ENCODE measurements at places on chromosomes 16 and 17.

DNA sequence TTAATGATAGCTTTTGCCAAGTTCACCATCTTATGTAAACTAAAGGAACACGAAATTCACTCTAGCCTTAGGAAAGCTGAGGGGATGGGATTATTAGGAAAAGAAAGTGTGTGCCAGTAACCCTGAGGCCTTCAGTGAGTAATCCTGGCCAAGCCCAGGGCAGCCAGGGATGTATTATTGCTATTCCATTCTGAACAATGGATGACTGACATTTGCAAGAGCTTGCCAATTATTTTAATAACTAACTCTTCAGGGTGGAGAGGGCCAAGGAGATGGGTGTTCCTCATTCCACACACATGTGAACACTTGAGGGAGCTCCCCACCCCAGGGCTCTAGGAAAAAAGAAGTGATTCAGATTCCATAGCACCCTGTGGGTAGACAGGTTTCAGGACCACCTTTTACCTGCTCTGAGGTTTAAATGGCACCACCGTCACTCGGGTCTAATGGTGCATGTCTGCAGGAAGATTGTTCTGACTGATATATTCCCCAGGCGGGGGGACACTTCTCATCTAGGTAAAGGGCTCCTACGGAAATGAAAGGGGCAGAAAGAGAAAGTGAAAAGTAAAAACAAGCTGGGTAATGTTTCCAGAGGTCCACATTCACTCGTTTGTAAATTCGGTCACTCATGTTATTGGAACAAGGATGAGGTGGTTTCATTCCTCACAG, 41.5 kb downstream of the TK2 start:
- no peak for DNase-seq
- peaks cover 14% of the 10 kb centered on the region for H3K4me1 ChIP-seq
- no peaks in the 10 kb centered on the region for H3K27me3 ChIP-seq
- H3K36me3 ChIP-seq: no peaks in the 10 kb centered on the region

DNA sequence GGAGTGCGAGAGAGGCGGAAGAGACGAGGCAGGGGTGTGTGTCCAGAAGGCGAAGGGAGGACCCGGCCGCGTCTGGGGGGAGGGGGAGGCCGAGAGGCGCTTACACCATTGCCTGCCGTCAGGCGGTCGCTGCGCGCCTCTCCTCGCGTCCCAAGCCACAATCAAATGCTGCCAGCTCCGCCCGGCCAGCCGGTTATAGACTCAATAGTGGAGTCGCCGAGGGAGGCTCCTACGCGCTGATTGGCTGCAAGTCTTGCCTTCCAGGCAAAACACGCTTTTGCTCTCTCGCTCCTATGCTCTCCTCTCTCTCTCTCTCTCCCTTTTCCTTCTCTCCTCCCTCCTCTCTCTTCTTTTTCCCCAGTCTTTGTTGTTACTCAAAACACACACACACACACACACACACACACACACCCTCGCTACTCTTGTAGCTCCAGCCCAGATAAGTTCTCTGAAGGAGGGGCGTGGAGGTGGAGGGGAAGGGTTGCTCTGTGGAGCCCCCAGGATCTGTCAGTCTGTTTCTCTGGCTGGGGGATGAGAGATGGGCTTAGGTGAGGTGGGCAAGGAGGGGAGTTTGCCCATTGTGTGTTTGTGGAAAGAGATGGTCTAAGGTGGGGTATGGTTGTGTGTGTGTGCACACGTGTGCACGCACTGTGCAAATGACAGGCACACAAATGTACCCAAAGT, at the start of gene DLX3:
DLX3 (minus strand) TSS at position 170 of the 684 bp plus-strand sequence. CDS start 226 bp downstream, outside the sequence.
- H3K27ac ChIP-seq: peak within 1 kb of the TSS; percentile 84
- peaks cover 4% of the 10 kb centered on the region for H3K36me3 ChIP-seq
- peaks cover 49% of the 10 kb centered on the region for H3K27me3 ChIP-seq

DNA sequence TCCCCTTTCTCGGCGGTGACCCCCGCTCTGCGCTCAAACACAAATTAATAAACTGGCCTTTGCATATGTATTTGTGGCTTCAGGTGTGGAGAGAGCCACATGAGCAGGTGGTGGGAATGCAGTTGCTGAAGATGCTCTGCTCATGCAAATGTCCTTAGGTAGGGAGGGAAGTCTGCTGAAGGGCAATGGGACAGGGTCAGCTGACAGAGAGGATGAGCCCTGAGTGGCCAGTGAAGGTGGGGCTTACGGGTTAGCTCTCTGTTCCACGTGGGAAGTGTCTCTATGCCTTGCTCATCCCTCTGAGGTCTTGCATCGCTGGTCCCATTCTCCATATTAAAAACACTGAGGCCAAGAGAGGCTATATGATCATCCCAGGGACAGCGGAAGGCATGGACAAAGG, 74.2 kb upstream of the CCL1 start:
- H3K4me1 ChIP-seq: no peaks in the 10 kb centered on the region
- no peak for DNase-seq
- H3K36me3 ChIP-seq: no peaks in the 10 kb centered on the region
- no peak overlapping the region for H3K27ac ChIP-seq
- peaks cover 8% of the 10 kb centered on the region for H3K27me3 ChIP-seq

GRCh38 chr16:84836234-84836647, 16.5 kb downstream of the CRISPLD2 start:
- H3K36me3 ChIP-seq: no peaks in the 10 kb centered on the region
- no peak for DNase-seq
- no peaks in the 10 kb centered on the region for H3K4me1 ChIP-seq
- H3K27me3 ChIP-seq: peaks cover 9% of the 10 kb centered on the region

GRCh38 chr16:24258791-24259190, 2.7 kb downstream of the CACNG3 start:
- DNase-seq: no peak
- peaks cover 41% of the 10 kb centered on the region for H3K27me3 ChIP-seq
- H3K27ac ChIP-seq: no peak overlapping the region

DNA sequence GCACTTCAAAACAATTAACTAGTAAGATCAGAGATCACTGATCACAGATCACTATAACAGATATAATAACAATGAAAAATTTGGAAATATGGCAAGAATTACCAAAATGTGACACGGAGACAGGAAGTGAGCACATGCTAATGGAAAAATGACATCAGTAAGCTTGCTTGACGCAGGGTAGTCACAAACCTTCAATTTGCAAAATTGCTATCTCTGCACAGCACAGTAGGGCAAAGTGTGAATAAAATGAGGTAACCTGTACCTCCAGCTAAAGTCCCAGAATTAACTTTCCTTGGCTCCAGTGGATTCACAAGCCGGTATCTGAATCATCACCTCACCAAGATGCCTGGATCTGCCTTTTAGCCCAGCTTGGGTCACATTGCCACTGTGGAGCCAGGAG, 4.2 kb upstream of the MMP2 start:
- no peak overlapping the region for H3K27ac ChIP-seq
- no peaks in the 10 kb centered on the region for H3K36me3 ChIP-seq
- no peak overlapping the region for H3K4me3 ChIP-seq
- H3K27me3 ChIP-seq: peaks cover 30% of the 10 kb centered on the region
- peaks cover 3% of the 10 kb centered on the region for H3K4me1 ChIP-seq
- no peak for DNase-seq

DNA sequence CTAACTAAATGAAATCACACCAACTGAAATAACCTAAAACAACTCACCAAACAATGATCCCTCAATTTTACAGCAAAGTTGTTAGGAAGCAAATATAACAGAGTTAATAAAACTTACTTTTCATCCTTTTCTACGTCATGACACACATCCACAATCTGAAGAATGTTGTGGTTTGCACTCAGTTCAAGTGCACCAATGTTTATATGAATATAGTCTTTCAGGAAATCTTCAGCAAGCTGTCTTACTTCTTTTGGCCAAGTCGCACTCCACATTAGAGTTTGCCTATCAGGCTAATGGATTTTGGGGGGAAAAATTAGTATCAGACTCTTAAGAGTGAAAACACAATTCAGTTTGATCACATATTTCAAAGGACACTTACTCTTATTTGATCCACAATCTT, 3.3 kb downstream of the DDX5 start:
- H3K27ac ChIP-seq: peak overlapping the region; percentile 64
- DNase-seq: no peak
- peaks cover 39% of the 10 kb centered on the region for H3K4me1 ChIP-seq
- H3K36me3 ChIP-seq: peaks cover 54% of the 10 kb centered on the region
- peak overlapping the region; percentile 64 for H3K4me3 ChIP-seq

GRCh38 chr16:28210979-28211588, 681 bp downstream of the XPO6 start:
- DNase-seq: peak; percentile 47
- peak overlapping the region; percentile 83 for H3K4me3 ChIP-seq
- H3K27ac ChIP-seq: peak overlapping the region; percentile 67
- peaks cover 17% of the 10 kb centered on the region for H3K4me1 ChIP-seq
- H3K27me3 ChIP-seq: no peaks in the 10 kb centered on the region
- peaks cover 27% of the 10 kb centered on the region for H3K36me3 ChIP-seq

DNA sequence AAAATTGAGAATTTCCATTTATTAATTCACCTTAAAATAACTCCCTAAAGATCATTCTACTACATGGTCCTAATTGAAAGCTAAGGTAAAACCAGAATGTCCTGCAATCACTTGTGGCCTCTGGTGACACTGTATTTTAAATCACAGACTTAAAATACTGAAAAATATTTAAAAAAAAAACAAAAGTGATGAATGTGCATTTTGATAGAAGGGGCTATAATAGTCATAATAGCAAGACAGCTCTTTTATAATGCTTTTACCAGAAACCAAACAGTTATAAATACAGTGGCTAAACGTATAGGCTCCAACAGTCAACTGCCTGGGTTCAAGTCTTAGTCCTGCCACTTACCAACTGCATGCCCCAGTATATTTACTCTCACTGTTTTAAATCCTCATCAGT, 21.2 kb downstream of the PHLPP2 start:
- H3K27me3 ChIP-seq: no peaks in the 10 kb centered on the region
- H3K36me3 ChIP-seq: peaks cover 33% of the 10 kb centered on the region
- H3K27ac ChIP-seq: no peak overlapping the region
- DNase-seq: no peak

- no peak for DNase-seq
- no peaks in the 10 kb centered on the region for H3K27me3 ChIP-seq
- no peak overlapping the region for H3K27ac ChIP-seq
- no peak overlapping the region for H3K4me3 ChIP-seq
- H3K36me3 ChIP-seq: peaks cover 22% of the 10 kb centered on the region
- peaks cover 11% of the 10 kb centered on the region for H3K4me1 ChIP-seq
These were observed 14.3 kb downstream of the MLYCD start for GRCh38 chr16:83913245-83913633.

DNA sequence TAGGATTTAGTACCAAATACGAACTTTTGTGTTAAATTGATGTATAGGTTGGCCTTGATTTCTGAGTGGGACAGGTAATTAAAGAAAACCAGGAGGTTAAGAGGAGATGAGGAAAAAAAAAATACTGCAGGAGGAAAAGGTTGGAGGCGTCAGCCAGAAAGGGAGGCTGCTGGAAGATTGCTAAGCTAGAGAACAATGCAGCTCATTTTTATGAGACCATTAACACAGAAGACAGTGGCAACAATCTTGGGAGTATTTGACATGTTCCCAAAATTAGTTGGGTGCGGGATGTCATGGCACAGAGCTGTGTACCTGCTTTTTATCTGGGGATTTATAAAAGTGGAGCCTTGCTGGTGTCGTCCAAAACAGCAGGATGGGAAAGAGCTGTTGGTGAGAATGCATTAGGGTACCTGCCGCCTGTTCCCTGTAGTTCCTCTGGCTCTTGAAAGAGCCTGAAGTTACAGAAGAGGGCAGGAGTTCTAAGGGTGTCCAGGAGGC, 229.3 kb downstream of the RBFOX1 start:
- no peaks in the 10 kb centered on the region for H3K36me3 ChIP-seq
- H3K27me3 ChIP-seq: no peaks in the 10 kb centered on the region
- no peak overlapping the region for H3K4me3 ChIP-seq
- no peaks in the 10 kb centered on the region for H3K4me1 ChIP-seq
- no peak for DNase-seq

DNA sequence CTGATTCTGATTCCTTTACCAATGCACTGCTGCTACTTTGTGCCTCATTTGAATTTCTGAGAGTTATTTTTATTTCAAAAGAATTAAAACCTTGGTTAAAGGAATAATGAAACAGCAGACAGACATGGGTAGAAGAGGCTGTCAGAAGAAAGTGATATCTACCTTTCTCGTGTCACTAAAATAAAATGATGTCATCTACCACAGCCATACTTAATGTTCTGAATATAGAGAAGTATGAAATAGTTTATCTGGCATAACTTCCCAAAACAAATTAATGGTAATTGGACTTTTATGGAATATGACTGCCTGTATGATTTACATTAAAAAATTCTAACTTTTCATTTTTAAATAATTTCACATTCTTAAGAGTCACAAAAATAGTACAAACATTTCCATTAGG, 52.5 kb downstream of the EFCAB13 start:
- H3K36me3 ChIP-seq: peaks cover 22% of the 10 kb centered on the region
- DNase-seq: no peak
- H3K4me1 ChIP-seq: no peaks in the 10 kb centered on the region

DNA sequence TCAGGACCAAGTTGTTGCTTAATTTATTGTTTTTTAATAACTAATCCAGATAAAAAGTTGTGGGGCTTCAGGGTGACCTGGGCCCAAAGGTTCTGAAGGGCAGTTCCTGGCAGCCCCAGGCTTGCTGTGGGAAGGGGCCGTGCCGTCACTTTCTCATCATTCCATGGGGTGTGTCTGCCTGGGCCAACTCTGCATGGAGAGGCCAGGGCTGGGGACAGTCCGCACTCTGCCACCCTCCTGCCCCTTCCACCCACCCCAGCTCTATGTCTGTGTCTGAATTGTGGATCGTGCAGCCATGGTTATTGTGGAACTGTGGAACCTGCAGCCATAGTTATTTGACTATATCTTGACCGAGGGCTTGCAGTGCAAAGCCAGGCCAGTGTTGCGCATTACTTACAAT, 4.0 kb downstream of the LIMD2 start:
- H3K27me3 ChIP-seq: no peaks in the 10 kb centered on the region
- no peak for DNase-seq
- H3K4me1 ChIP-seq: peaks cover 67% of the 10 kb centered on the region
- H3K4me3 ChIP-seq: peak overlapping the region; percentile 95
- peaks cover 52% of the 10 kb centered on the region for H3K36me3 ChIP-seq

GRCh38 chr17:4658478-4659305, 17.2 kb upstream of the ALOX15 start:
- no peak overlapping the region for H3K4me3 ChIP-seq
- peaks cover 2% of the 10 kb centered on the region for H3K4me1 ChIP-seq
- no peak for DNase-seq
- H3K27ac ChIP-seq: no peak overlapping the region

DNA sequence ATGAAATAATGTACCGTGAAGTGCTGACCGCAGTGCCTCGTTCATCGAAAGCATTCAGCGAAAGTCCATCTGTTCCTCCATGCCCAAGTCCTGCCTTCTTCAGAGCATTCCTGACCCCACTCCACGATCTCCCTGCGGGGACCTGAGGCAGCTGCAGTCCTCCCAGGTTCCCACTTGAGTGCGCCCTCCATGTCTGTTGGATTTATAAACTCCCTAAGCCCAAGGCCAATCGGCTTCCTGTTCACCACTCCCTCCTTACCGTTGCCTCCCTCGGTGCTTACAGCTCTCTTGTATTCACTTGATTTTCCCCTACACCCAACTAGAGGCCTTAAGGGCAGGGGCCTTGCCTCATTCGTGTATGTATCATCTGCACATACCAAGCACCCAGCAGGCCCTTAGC, 2.8 kb downstream of the RAD51D start:
- no peak for DNase-seq
- no peaks in the 10 kb centered on the region for H3K27me3 ChIP-seq
- no peak overlapping the region for H3K4me3 ChIP-seq
- no peak overlapping the region for H3K27ac ChIP-seq
- H3K4me1 ChIP-seq: peaks cover 54% of the 10 kb centered on the region

Measured in naive thymus-derived CD8-positive, alpha-beta T cell (primary cell).